ENCODE measurements at places on chromosomes 3 and 15.

DNA sequence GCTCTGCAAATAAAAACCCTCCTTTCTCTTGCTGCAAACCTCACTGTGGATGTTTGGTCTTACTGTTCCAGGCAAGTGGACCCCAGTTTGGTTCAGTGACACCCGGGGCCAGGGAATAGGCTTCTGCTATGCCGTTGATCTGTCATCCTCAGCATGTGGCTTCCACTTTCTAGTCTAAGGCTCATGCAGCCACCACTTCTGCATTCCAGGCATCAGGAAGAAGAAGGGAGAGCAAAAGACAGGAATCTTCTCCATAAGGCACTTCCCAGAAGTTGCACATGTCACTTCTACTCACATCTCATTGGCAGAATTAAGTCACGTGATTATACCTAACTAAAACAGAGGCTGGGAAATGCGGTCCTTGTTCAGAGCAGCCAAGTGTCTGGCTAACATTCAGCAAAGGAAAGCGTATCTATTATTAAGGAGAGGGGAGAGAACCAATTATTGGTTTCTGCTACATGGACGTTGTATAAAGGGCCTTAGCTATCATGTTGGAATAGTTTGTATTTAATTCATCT lies 173.6 kb upstream of the PFN2 start:
- DNase-seq, result no peak

GRCh38 chr3:178454726-178455125 lies 81.5 kb upstream of the KCNMB2 start:
- peak; percentile 75 for DNase-seq

DNA sequence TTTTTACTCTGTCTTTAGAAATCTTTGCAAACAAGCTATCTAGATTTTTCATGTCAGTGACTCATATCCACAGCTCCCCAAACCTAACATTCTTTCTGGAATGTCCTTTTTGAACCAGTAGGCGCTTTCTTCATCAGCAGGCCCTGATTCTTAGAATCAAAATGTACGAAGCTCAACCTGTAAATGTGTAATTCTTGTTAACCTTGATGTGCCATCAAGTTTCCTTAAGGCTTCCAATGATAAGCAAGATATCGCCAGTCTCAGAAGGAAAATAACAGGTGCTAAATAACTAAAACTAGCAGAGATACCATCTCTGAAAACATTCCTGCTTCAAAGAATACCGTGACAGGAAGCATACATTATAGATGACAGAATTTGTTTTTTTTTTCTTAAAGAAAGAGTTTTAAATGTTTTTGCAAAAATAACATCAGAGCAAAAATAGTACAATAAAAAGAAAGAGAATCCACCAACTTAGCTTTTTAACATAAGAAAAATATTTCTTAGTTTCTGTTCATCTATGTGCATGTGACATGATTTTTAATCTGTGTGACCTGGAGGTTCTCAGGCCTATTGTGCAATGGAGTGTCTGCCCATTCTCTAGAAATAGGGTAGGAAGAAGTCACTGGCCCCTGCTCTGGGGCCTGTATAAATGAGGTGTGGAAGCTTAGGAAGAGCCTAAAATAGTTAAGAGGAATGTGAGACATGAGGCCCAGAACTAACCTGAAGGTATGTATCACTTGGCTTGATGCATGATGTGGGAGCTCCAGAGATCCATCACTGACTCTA lies 14.7 kb upstream of the SECISBP2L start:
- peak; percentile 66 for DNase-seq

- peak; percentile 49 for DNase-seq
Measured at GRCh38 chr15:33089878-33090757, 104.4 kb downstream of the FMN1 start.

DNA sequence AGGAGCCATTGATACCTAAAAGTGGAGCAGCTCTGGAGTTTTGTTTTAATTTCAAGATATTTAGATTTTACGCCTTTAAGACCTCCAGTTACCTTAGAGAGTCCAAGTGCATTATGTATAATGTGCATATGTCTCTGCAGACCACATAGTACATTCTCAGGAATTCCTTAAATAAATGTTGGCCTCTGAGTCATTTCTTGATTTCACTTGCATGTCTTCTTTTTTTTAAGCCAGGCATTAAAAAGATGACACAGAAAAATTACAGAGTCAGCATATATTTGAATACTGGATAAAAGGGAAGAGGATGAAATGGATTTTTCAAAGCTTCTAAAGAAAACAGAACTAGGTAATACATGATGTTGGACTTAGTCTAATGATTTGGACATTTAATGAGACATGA lies 125.2 kb downstream of the TMCO5A start:
- DNase-seq, result peak; percentile 89

DNA sequence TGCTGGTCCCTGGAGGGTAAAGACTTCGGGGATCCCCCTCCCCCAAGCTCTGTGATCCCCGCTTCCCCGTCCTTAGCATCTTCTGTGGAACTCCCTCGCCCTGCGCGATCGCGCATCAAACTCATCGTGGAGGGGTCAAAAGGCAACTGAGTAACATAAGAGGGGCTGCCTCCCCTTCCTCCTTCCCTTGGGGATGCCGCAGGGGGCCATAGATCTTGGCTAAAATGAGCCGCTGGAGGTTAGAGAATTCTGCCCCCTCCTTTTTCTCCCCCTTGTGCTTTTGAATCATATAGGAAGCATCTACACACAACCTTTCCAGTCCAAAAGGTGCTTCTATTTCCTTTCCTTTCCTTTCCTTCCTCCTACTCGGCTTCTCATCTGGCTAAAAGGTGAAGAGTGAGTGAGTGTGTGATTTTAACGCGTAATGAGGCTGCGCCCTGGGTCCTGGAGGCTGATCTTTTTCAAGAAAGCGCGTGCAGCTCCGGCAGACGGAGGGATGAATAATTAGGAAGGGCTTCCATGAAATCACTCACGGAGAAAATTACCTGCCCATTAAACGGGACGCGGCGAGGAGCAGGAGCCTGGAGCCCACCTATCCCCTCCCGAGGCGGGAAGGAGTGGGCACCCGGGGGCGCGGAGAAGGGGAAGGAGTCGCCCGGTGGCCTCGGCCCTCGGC lies 831 bp upstream of the ROBO2 start:
- peak; percentile 27 for DNase-seq

All from fibroblast of skin of back (primary cell).